ENCODE measurements at places on chromosomes 5 and 9.

DNA sequence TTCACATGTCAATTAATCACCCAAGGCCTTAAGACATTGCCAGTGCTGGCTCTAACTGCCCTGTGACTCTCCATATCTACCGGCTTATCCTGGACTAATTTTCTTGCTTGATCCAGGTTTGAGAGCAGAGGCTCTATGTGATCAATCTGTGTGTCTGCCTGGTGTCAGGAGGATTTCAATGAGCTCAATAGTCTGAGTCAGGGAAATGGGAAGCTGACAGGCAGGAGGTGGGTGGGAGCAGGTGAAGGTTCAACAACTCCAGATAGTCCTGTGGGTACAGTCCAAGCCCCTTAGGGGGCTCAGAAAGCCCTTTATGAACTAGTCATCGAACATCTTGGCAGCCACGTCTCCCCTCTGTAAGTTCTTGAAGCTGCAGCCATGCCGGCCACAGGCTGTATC, 72.2 kb downstream of the SHB start:
- DNase-seq: no peak

GRCh38 chr5:7467179-7467578, 71.2 kb downstream of the ADCY2 start:
- DNase-seq: no peak

DNA sequence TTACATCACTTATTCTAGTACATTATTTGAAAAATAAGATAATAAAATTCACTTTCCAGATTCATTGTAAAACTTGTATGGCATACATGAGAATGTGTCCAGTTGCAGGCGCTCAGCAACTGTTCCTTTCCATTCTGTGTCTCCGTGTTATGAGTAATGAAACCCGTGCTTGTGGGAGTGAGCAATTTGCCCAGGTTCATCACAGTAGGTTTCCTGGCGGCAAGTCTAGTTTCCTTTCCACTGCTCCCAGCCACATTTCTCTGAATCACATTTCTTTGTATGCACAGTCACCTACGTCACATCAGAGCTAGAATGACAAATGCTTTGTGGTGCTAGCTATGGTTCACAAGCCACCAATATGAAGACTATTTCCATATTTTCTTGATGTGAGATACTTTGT, 39.9 kb downstream of the MOCS2 start:
- DNase-seq: no peak

DNA sequence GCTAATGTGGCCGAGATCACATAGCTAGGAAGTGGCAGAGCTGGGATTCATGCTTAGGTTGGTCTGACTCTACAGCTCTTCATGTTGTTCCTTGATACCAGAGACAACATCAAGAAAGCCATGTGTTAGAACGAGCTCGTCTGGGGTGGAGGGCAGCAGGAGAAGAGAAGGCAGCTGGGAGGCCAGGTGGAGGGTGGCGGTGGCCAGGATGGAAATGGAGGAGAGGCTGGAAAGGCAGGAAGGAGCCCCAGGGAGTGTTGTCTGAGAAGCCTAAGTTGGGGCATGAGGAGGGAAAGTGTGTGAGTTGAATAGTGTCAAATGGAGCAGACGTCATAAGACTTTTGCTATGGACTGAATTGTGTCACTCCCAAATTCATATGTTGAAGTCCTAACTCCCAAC, 315.3 kb downstream of the GADD45G start:
- no peak for DNase-seq

GRCh38 chr9:137764981-137765380, 112.6 kb upstream of the CACNA1B start:
- no peak for DNase-seq

GRCh38 chr5:140245341-140245740, 57.6 kb downstream of the PFDN1 start:
- no peak for DNase-seq

GRCh38 chr5:168756453-168757391, 177.6 kb upstream of the PANK3 start:
- no peak for DNase-seq

GRCh38 chr9:3180696-3181048, 336.8 kb upstream of the PUM3 start:
- DNase-seq: no peak

DNA sequence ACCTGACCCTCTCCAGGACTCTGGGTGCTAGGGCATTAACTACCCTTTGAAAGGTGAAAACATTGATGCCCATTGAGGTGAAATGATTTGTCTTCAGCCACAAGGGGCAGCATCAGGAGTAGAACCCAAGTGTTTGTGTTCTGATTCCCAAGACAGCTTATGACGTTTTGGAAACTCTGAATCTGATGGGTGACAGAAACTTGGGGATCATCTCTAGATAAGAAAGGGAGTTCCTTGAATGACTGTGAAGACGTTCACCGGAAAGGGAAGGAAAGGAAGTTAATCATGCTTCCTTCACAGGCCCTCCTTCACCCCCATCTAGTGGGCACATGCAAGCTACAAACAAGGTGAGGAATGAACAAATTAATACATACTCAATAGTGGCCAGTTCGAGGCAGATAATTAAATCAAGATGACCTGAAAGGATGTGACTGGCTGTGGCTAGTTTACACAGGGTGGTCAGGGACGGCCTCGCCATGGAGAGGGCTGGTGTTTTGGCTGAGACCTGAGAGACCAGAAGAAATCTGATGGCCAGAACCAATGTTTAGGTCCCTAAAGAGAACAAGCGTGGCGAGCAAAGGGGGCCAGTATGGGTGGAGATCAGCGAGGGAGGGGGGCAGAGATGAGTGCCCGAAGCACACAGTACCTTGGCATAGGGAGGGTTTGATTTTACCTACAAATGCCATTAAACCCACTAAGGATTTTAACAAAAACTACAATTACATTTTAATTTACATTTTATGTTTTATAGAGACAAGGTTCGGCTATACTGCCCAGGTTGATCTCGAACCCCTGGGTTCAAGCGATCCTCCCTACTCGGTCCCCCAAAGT, 937 bp upstream of the SLC26A2 start:
- no peak for DNase-seq

DNA sequence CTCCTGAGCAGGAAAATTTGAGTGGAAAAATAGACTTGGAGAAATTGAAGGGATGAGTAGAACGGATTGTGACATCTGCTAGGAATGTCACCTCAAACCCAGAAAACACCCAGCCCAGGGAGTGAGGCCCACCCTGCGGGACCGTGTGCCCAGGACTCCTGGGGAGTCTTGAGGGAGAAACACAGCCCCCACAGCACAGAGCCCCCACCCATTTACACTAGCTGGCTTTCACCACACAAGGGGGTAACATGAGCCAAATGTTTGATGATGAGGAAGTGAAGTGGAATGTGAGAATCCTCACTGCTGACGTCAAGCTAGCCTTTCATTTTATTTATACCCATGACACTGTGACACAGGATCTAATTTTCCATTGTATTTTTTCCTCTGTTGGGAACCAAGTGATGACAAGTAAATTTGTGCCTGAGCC, 42.8 kb upstream of the PDE8B start:
- DNase-seq: no peak

DNA sequence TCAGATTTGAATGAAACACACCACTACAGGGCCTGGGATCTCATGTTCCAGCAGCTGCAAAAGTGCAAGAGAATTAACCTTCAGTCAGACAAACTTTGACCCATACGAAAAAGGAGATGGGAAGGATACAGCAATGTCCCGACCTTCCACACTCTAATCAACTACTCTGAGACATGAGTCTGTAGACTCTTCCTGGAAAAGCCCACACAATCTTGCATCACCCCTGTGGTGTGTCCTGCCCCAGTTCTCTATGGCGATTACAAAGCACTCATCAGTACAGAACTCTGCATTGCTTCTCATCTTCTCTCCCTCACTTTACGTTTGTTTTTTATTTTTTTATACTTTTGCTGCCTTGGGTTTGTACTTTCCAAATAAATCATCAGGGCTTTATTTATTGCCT, 241.0 kb upstream of the KIF2A start:
- DNase-seq: no peak

DNA sequence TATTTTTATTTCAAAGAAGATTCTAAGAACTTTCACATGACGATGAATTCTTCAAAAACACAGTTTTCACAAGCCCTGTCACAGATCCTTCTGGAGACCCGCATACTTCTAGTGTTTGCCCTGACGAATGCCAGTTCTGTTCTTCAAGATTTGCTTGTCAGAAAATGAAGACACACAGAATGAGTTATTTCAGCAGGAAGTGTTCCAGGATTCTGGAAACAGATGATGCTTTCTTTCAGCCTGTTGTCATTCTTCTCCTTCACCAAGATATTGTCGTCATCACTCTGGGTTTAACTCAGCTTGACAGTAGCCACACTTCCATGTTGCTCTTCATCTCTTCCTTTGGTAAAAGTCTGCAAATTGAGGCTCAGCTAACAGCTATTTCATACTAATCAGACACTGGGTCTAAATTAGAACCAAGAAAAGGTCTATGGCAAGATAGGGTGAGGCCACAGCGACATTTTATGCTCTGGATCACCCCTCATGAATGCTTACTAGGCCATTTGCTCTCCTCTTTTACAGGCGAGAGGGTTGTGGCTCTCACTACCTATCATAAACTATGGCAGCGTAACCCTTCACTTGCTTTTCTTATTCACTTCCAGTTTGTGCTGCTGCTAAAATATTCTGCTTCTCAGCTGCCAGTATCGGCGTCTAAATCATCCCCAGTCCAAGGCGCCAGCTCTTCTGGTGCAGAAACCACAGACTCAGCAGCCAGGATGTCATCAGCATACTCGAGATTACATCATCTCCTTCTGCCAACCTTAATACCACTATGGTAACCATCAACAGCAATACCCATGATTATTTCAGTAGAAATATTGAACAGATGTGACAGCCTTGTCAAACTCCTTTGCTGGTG, 159.6 kb upstream of the TBCA start:
- DNase-seq: no peak

DNA sequence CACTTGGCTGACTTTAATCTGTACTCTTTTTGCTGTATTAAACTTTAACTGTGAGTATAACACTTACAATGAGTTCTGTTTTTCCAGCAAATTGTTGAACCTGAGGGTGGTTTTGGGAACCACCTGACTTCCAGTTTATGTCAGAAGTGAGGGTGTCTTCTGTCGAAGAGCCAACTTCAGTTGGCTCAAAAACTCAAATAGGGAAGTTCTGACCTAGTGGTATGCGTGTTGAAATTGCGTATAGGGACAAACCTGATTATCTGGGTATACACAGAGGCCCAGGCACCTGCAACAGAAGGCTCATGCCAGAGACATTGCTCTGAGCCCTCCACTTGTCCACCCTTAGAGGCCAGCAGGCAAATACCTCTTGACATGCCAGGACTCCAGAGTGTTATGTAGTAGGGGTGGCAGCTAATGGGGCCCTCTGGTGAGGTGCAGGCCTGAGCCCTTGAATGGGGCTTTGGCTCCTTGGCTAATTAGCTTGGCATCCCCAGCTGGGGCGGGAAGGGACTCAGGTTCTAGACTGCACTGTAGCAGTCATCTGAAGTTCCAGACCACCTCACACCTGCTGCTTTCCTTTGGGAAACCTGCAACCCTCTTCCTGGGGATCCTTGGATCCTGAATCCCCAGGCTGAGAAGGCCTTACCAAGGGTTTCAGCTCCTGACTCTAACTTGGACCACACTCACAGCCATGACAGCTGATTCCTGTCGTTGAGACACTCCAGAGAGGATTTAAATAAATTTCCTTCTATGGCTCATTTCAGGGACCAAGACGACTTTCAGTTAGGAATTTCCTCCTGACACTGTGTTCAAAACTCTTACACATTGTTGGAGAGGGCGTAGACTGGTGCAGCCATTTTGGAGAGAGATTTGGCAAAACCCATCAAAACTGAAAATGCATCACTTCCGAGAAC, 189.6 kb downstream of the HSPA4 start:
- no peak for DNase-seq

DNA sequence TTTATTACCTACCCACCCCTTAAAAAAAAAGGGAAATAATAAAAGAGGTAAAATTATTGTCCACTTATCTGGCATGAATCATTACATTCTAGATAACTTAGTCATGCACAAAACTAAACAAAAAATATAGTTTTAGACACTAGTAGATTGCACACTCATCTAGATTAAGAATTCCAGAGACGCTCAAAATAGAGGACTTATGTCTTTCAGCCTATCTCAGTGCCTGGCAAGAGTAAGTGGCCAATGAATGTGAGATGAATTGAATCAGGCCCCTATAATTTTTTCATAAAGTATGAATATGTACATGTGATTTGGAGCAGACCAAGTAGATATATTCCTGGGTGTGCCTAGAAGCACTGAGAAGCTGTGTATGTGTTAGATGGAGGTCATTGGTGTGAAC, 2.0 kb upstream of the RXFP3 start:
- DNase-seq: no peak

- DNase-seq: no peak
These were observed 16.3 kb downstream of the AGGF1 start for GRCh38 chr5:77046416-77047073.

Measured in stimulated activated CD8-positive, alpha-beta memory T cell treated with anti-CD3 and anti-CD28 coated beads, Interleukin-4, amount 100 ng/mL, for 4 hours (primary cell).